ENCODE measurements at places on chromosomes 2 and 18.

- no peak for DNase-seq
These were observed 241.9 kb upstream of the SLC14A2 start for GRCh38 chr18:45373286-45373880.

GRCh38 chr18:6199777-6200176 lies 214.9 kb downstream of the L3MBTL4 start:
- DNase-seq = no peak

DNA sequence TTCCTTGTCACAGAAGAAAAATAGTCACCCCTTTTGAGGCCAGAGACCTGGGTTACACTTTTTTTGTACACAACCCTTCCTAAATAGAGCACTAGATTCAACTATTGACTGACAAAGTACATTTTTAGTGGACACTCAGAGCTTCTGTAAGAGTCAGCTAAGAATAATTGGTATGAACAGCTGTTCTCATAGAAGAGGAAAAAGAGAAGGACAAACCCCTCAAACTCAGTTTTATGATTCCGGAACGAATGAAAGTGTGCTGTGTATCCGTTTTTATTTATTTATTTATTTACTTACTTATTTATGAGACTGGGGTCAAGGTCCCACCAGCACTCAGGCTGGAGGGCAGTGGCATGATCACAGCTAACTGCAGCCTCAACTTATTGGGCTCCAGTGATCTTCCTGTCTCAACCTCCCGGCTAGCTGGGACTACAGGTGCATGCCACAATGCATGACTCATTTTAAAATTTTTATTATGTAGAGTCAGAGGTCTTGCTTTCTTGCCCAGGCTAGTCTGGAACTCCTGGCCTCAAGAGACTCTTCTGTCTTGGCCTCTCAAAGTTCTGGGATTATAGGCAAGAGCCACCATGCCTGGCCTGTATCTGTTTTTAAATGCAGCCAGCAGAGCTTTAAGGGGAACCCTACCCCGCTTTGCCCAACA lies 36.0 kb upstream of the FZD5 start:
- DNase-seq = no peak

- no peak for DNase-seq
These were observed 67.2 kb downstream of the KCTD1 start for GRCh38 chr18:26480897-26481795.

DNA sequence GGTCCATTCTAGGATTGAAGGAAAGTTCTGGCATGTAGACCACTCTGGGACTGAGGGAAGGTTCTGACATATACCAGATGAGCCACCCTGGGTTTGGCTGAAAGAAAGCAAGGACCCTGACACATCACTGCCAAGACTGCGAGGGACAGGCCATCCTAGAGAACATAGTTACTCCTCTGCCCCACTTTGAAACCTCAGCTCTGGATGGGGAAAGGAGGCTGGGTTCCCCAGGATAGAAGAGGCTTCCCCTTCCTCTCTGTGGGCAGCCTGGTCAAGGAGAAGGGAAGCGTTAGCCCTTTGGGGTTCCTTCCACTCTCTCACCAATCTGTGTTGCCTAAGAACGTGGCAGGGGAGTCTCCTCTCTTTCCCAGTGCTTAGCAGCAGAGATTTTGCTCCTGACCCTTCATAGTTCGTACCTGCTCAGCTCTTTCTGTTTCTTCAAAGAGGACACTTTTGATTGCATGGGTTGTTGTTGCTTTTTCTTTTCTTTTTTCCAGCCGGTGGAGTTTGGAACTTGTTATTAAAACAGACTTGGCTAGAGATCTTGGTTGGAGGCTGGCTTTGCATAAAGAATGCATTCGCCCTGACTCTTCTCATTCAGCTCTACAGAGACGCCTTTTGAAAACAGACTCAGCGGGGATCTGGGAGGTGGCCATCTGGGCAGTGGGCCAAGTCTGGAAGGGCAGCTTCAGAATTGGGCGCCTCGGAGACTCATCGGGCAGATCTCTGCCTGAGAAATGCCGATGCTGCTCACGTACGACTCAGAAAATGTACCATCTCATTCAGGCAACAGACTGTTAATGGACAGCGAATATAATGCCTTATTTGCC lies 166.1 kb downstream of the CLIP4 start:
- no peak for DNase-seq

- DNase-seq = no peak
These were observed 78.5 kb downstream of the PPP1R1C start for GRCh38 chr2:182064019-182064778.

DNA sequence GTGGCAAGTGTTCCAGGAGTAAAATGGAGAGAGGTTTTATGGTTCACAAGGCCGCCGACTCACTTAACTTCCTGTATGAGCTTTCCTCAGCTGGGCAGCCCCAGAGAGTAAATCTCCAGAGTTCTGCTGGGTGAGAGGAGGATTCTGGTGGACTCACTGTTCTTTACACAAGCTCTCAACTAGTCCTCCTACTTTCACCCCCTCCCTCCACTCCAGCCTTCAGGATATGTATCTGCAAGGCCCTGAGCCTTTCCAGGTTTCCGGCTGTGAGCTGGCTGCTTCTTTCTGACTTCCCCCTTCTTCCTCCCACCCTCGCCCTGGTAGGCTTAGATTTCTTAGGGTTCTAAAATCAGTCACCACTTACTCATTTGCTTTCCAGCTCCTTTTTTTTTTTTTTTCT lies 34.0 kb downstream of the EML6 start:
- DNase-seq = no peak

- no peak for DNase-seq
These were observed 54.8 kb downstream of the ATP9B start for GRCh38 chr18:79123948-79124347.

- DNase-seq = no peak
These were observed 46.5 kb downstream of the IL1RL2 start for GRCh38 chr2:102233132-102233884.

GRCh38 chr2:54289917-54290316 lies 33.9 kb upstream of the TSPYL6 start:
- no peak for DNase-seq

GRCh38 chr2:10340593-10340975 lies 37.9 kb downstream of the HPCAL1 start:
- DNase-seq = no peak

DNA sequence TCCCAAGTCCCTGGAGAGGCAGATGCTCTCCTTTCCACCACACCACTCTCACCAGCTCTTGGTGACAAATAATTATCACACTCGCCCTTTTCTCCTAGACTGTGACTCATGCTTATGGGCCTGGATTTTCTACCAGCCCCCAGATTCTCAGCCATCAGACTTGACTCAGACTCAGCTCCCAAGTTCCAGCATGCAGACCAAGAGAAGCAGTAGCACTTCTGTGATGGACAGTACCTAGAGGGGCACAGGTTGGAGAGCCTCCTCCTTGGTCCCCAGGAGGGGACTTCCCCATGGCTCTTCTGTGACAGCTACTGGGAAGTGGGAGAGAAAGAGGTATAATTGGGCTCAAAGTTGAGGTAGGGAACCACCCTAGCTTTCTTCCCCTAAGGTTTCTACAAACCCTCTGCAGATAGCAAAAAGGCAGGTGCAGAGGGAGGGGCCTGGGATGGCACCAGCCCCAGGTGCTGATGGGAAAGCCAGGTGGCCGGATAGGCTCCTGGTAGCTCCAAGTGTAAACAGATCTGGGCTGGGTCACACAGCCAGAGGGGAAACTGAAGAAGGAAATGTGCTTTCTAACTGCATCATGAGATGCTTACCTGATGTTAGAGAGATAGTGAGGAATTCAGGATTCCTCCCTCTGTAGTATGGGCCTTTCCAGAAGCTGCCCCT lies 4.1 kb downstream of the TCF23 start:
- DNase-seq = no peak

DNA sequence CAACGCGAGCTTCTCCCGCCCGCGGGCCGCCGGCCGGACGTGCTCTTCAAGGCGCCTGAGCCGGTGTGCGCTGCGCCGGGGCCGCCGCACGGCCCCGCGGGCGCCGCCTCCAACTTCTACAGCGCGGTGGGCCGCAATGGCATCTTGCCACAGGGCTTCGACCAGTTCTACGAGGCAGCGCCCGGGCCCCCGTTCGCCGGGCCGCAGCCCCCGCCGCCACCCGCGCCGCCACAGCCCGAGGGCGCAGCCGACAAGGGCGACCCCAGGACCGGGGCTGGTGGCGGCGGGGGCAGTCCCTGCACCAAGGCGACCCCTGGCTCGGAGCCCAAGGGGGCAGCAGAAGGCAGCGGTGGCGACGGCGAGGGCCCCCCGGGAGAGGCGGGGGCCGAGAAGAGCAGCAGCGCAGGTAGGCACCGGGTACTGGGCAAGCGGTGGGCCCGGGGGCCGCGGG lies 676 bp downstream of the HOXD11 start:
- no peak for DNase-seq

DNA sequence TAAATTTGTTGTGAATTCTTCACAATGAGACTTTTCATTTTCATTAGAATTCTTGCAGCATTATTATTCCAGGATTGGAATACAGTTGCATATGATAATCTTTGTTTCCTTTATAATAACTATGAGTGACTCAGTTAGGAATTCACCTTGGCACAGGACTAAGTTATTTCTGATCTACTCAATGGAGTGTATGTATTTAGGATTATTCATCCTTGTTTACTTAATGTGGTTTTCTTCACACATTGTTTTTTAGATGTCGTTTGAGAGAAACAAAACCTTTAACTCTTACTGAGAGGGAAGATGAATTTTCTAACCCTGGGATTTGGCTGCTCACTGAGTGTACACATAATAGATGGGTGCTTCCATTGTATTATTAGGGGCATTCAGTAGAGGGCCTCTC lies 970.1 kb downstream of the DPP10 start:
- DNase-seq = no peak

GRCh38 chr2:98824256-98825019 lies 93.5 kb upstream of the MGAT4A start:
- DNase-seq = no peak
